SIG-M5 (cell line): ENCODE measurements at places on chromosomes 2 and 18.

GRCh38 chr2:71502941-71503738, 49.8 kb downstream of the DYSF start:
- DNase-seq = no peak

DNA sequence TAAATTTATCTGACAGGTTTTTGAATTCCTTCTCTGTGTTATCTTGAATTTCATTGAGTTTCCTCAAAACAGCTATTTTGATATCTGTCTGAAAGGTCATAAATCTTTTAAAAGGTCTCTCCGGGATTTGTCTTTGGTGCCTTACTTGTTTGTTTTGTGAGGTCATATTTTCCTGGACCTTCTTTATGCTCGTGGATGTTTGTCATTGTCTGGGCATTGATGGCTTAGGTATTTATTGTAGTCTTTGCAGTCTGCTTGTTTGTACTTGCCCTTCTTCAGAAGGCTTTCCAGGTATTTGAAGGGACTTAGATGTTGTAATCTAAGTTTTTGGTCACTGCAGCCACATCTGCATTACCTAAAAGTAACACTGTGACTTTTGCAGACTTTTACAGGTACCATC, 355.2 kb downstream of the PARD3B start:
- DNase-seq = no peak

DNA sequence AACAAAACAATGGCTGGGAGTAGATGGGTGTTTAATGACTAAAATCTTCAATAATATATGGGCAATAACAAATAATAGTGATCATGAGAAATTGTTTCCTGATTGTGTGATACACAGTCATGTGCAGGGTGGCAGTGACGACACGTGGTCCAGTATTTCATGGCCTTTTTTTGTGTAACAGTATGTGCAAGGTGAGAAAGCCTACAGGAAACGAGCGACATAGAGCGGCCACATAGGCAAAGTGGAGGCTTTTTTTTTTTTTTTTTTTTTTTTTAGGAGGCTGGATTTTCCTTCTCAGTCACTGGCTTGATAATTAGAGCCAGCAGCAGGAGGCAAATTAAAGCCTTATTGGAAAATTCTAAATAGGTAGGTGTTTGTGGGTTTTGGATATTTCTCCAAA, 123.7 kb downstream of the MYO3B start:
- no peak for DNase-seq

GRCh38 chr18:39969803-39970494, 1985.1 kb upstream of the PIK3C3 start:
- no peak for DNase-seq

GRCh38 chr2:18167871-18168270, 289.4 kb downstream of the KCNS3 start:
- no peak for DNase-seq

- DNase-seq = no peak
Observed at GRCh38 chr2:164609790-164610189, 11.5 kb downstream of the GRB14 start.

DNA sequence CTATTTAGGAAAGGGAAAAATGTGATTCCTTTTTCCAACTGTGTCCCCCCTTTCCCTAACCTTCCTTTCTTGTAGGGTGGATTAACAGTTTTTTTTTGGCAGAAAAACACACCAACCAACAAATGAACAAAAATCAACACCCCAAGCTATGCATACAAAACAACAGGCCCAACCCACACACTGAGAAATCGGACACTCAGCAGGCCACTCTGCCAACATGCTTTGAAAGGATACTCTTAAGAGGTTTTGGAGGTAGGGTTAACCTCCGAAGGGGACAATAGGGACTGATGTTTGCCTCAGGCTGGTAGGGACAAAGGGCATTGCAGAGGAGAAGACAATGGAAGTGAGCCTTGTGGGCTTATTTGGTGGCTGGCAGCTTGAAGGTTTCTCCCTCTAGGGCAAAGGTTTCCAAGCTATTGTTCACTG, 33.1 kb upstream of the POLE4 start:
- no peak for DNase-seq

DNA sequence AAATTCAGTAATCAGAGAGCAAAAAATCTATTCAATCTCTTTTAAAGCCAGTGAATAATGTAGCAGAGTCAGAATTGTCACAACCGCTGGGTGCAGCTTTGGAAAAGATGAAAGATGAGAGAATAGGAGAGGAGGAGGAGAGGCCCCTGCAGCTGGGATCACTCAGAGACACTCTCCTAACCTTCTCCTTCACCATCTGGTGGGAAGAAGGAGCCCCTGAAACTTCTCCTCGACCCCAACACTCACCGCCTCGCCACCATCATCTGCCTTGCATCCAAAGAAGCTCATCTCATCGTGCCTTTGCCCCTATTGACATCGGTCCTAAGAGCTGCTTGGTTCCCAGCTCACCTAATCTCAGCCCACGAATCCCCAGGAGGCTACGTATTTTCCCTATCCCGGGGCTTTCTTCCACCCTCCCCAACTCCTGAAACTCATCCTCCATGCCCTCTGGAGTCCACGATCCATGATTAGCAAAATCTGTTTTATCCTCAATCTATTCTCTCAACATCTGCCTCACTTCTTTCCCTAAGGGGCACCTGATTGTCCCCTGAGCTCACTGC, 58.5 kb downstream of the PKDCC start:
- DNase-seq = no peak

GRCh38 chr2:72788756-72789155, 37.1 kb downstream of the EXOC6B start:
- no peak for DNase-seq

- DNase-seq = no peak
Observed at GRCh38 chr2:105239924-105240323, 1.6 kb upstream of the GPR45 start.

DNA sequence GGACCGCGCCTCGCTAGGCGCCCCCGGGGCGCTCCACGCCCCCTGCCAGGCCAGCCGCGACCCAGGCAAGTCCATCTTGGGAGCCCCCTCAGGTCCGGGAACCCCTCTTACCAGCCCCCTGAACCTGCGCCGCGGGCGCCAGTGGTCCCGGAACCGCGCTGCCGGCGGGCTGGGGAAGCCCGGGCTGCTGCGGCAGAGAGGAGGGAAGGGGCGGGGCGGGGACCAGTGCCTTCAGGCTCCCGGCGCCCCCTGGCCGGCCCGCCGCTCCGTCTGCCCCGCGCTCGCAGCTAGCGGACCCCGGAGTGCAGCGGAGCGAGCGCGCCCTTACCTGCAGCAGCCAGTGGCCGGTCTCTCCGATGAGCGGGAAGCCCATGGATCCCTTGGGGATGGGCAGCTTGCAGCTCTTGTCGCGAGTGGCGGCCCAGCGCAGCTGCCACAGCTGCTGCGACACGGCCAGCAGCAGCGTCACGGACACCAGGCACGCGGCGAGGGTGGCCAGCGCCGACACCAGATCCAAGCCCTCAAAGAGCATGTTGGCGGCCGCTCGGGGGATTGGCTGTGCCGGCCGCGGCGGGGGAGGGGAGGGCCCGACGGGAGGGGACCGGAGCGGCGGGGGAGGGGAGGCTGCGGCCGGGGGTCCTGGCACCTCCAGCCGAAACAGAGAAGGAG, at the start of gene CYP26B1:
Gene CYP26B1 (minus strand): TSS at position 560 of the 669 bp plus-strand sequence. CDS start 28 bp downstream, at position 532.
- no peak for DNase-seq

- no peak for DNase-seq
Observed at GRCh38 chr2:573805-574392, 103.3 kb downstream of the TMEM18 start.

- no peak for DNase-seq
Observed at GRCh38 chr2:70247364-70248180, 856 bp downstream of the TIA1 start.

GRCh38 chr2:177474301-177474700, 81.7 kb downstream of the AGPS start:
- DNase-seq = no peak

DNA sequence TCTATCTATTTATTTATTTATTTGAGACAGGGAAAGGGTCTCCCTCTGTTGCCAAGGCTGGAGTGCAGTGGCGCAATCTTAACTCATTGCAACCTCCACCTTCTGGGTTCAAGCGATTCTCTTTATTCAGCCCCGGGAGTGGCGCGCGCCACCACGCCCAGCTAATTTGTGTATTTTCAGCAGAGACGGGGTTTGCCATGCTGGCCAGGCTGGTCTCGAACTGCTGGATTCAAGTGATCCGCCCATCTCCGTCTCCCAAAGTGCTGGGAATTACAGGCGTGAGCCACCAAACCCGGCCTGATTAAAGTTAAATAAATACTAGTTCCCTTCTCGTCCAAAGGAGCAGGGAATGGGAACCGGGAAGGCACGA, 4.2 kb upstream of the CTDSP1 start:
- no peak for DNase-seq

GRCh38 chr2:130764035-130764820, 8.9 kb downstream of the AMER3 start:
- no peak for DNase-seq

- no peak for DNase-seq
Observed at GRCh38 chr2:127647242-127648190, 1.6 kb downstream of the GPR17 start.

GRCh38 chr2:158773121-158773520, 22.0 kb upstream of the DAPL1 start:
- no peak for DNase-seq

- no peak for DNase-seq
Observed at GRCh38 chr2:30747206-30747605, 60.0 kb downstream of the CAPN13 start.

DNA sequence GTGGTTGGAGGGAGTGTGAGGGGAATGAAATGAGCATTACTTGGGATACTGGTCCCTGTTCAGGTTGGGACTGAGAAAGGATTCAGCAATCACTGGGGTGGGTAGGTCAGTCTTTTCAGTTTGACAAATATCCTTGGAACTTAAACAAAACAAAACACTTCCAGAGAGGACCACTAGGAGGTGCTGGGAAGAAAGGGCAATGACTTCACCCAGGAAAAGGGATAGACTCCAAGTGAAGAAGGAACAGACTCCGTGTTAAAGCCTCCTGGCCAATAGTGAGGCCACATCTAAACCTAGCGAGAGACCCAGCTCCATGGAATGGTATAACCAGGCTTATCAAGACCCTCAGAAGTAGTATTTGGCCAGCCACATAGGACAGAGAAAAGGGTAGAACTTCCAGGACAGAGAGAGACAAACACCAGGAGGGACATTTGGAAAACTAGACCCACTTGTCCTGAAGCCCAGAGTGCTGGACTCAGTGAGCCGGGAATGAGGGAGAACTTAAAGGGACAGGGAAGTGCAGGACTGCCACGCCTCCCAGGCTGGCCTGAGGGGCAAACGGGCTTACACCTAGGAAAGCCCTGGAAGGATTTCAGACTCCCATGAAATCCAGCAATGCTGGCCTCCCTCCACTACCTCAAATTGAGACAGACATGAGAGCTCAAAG, 19.6 kb upstream of the KCNG3 start:
- DNase-seq = no peak

GRCh38 chr2:235070063-235070706, 118.4 kb downstream of the SH3BP4 start:
- DNase-seq = no peak

DNA sequence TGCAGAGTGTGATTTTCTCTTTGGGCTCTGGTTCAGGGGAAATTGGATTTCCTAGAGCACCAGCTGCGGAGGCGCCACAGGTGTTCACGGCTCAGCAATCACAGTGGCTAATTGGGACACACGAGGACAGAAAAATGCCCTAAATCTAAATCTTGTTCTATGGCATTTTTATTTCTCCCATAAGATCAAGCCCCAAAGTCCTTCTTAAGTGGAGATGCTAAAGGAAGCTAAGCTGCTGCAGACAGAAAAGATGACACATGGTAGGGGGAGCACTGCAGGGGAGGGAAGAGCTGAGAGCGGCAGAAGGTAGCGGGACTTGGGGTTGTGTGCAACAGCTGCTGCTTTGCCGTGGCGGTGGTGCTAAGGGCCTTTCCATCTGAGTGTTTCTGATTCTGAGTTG, 280.6 kb downstream of the MYT1L start:
- DNase-seq = no peak

GRCh38 chr2:18411626-18412025, 148.8 kb downstream of the RDH14 start:
- DNase-seq = no peak

DNA sequence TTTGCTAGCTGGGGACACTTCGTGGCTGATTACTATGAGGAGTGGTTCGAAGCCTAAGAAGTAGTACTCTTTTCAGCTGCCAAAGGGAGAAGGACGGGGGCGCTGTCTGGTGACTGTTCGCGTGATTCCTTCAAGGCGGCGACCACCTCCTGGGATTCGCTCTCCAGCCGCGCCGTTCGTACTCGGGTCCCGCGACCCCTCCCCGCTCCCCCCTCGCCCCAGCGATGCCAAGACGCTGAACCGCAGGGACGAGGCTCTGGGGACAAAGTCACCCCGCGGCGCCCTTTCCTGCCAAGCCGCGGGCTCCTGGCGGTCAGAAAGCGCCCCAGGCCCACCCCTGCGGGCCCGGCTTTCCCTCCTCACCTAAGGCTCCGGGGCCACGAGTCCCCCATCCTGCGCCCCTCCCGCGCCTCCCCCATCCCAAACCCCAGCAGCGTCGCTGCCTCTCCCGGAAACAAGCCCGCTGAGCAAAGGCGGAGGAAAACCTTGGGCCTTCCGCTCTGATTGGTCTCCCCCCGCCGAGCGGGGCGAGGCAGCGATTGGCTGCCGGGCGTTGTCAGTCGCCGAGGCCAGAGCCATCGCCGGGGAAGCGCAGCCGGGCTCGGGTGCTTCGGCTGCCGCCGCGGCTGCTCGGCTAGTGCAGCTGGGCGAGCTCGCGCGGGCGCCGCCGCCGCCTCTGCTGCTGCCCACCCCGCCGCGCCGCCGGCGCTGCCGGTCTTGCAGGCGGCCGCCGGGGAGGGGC, 404.3 kb downstream of the XIRP2 start:
- DNase-seq = no peak

- DNase-seq = no peak
Observed at GRCh38 chr2:191620144-191620543, 57.8 kb upstream of the NABP1 start.

DNA sequence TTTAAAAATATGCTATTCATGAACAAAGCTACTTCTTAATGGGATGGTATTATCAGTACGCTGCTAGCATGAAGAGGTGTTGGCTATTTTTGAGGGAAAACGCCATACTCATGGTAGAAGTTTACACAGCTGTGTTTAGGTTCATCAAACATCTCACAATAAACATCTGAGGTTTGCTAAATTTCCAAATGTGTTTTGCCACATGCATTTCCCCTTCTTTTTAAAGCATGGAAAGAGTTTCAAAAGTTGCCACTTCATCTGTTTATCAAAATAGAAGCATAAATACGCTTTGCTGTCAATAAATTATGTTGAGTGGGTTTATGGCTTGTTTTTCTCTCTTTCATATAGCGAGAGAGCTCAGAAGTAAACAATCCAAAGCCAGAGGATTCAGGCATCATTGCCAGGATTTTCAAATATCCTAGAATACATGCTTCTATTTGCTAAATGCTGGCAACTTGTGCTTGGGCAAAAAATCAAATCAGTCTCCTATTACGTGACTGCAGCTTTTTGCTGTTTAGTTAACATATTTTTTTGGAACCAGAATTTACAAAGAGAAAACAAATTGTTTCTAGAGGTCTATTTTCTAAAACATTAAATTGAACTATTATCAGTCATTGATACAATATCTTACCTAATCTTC, 1919.9 kb upstream of the LRRTM1 start:
- no peak for DNase-seq

- DNase-seq = no peak
Observed at GRCh38 chr2:175872005-175872348, 130.1 kb downstream of the LNPK start.

- DNase-seq = no peak
Observed at GRCh38 chr18:51621113-51621863, 423.8 kb upstream of the MEX3C start.

- no peak for DNase-seq
Observed at GRCh38 chr2:10286216-10287037, 16.3 kb upstream of the HPCAL1 start.

- no peak for DNase-seq
Observed at GRCh38 chr2:149885468-149885867, 297.9 kb upstream of the MMADHC start.

- no peak for DNase-seq
Observed at GRCh38 chr2:29226808-29227207, 111.6 kb downstream of the CLIP4 start.

GRCh38 chr2:1754461-1755170, 10.3 kb upstream of the PXDN start:
- DNase-seq = no peak
